ENCODE measurements at places on chromosomes 2 and 18.

GRCh38 chr18:75116809-75117208, 92.1 kb downstream of the PTGR3 start:
- DNase-seq = no peak

DNA sequence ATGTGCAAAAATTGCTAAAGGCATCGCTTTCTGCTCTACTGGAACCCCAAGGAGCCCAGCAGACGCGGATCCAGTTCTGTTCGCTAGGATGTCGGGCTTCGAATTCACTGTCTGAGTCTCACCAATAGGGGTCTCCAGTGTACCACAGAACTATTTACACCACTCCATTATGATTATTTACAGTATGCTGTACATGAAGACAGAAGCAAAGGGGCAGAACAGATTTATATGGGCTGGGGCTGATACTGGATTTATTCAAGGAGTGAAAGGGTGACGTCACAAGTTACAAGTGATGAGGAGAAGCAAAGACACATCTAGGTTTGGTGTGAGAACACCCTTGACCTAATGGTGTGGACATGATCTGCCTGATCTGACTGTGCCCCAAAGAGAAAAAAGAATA, 185.3 kb upstream of the ATP5MC3 start:
- DNase-seq = peak; percentile 23

DNA sequence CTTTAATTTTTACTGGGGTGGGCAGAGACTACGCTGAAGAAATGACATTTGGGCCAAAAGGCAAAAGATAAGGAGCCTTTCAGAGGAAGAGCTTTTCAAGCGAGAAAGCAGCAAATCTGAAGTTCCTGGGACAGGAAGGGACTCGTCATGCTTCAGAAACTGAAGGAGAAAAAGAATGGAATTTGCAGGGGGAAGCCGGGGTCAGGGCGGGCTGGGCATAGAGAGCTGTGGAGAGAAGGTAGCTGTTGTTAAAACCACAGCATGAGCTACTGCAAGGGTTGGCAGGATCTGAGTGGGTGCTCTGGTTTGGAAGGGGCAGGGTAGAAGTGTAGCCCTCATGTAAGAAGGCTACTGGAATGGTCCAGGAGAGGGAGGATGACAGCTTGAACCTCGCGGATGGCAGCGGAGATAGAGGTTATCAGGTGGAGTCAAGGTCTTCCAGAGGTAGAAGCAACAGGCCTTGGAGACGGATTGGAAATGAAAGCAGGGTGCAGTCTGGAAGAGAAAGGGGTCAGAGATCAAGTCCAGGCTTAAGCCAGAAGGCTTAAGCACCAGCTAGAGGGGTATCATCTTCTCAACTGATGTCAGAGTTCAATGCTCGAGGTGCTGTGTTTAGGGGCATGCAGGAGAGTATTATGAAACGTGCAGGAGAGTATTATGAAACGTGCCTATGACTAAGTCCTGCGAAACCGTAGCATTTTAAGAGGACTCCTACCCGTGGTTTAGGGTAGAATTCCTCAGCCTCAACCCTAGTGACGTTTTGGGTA, 18.9 kb downstream of the ATP8B1 start:
- DNase-seq = no peak

DNA sequence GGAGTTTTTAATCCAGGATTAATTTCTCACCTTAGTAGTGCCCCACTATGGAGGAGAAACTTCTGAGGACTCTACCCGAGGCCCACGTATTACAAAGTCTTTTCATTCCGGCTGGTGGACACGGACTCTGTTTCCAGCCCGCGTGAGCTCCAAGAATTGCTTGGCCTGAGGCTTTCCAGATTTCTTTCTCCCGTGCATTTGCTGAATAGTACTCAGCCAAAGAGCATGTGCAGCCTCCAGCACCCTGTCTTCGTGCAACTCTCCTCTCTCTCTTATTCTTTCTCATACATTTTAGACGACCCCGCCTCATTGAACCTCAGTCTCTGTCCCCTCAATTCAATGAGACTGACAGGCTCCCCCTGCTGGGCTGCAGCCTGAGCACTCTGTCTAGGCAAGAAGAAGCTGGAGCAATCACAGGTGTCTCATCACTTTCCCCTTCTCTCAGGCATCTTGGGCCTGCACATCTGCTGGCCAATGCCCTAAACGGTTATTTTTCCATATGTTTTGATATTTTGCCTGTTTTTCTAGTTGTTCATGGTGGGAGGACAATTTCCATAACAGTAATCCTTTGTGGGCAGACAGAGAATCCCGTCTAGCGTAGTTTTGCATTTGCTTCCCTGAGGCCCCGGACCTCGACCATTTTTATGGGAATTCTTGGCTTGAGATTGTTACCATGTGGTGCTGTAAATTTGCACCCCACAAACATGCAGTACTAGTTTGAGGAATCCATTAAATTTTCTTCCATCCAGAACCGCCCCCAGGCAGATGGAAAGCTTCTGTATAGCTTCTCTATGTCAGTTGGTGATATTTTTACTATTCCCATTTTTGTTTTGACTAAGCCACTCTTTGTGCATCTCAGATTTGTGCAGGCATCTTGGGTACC, 50.1 kb upstream of the LPIN2 start:
- DNase-seq = no peak

- no peak for DNase-seq
Measured at GRCh38 chr18:36348971-36349417, 51.5 kb downstream of the FHOD3 start.

DNA sequence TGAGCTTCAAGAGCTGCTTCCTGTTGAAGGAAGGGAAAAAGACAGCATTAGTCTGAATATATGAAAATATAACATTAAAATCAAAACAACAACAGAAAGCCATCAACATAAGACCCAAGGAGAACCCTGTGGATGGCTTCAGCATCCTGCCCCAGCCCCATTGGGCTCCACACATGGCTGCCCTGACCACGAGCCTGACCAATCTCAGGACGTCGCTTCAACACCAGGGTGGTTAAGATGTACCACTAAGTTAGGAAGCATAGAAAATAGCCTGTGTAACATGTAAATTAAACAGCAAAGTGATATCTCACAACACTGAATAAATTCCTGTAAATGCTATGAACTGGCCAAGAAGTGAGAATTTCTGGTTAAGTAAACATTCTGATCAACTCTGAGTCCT, 77.2 kb upstream of the CD226 start:
- DNase-seq = no peak

GRCh38 chr2:38115216-38116032, 39.5 kb upstream of the CYP1B1 start:
- DNase-seq = peak; percentile 54

DNA sequence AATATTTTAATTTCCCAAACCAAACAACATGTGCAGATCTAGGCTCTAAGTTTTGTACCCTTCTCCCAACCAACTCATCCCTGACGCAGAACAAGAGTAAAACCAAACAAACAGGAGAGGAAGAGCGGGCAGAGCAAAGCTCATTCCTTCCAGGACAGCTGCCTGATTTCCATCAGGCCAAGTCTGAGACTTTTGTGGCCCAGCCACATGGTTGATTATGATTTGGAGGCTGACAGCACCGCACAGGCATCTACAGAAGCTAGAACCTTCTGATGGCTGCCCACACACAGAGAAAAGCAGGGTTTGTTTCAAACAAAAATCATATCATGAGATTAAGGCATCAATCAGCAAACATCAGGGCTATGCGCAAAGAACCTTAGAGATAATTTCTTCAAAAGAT, 262.6 kb downstream of the TNS1 start:
- no peak for DNase-seq

DNA sequence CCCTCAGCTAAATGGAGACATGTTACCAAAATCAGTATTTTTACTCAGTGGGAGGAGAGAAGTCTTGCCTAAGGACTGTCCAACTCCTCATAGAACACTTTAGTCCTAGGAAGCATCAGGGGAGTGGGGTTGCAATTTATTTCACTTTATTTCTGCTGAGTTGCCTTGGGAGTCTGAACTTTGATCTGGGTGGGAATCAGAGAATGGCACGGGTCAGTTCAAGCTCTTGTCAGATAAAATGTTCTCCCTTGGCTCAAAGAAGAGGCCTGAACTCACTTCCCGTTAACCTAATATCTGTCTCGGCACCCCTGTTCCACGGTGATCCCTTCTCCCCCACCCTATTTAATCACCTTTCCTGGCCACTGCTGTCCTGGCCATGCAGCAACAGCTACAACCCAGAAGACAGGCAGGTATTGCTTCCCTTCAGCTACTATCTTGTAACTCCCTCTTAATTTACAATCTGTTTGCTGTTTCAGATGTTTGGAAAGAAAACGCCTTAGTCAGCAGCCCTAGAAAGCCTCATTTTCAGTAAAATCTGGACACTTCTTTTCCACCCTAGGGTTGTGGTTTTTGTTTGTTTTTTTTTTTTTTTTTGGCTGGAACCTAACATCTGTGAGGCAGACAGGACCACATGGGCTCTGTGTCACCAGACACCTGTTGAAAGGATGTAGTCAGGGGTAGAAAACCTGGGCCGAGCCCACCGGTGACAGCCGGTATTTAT, 52.5 kb downstream of the SERTAD2 start:
- no peak for DNase-seq

- no peak for DNase-seq
Measured at GRCh38 chr2:101828257-101828656, 130.8 kb downstream of the MAP4K4 start.

- no peak for DNase-seq
Measured at GRCh38 chr2:46735108-46735691, 180.4 kb downstream of the MCFD2 start.

GRCh38 chr2:185208261-185208660, 530.3 kb upstream of the FSIP2 start:
- DNase-seq = no peak

GRCh38 chr18:44811572-44812125, 131.0 kb downstream of the SETBP1 start:
- DNase-seq = no peak

- DNase-seq = no peak
Measured at GRCh38 chr2:218010140-218010983, 7.6 kb upstream of the TNS1 start.

- DNase-seq = no peak
Measured at GRCh38 chr2:239895669-239896068, 129.5 kb downstream of the NDUFA10 start.

DNA sequence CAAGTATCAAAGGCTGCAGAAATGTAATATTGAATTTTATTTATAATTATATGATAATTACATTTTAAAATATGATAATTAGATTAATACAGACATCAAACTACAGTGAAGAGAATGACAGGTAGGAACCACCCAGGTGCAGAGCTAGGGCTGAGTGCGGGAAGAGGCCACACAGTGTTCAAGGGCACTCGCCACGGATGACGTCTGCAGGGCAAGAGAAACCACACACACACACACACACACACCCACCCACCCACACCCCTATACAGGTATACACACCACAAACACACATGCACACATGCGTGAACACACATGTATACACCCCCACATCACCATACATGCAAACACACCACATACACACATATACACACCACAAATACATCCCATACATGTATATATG, 41.2 kb downstream of the MBP start:
- DNase-seq = no peak

- DNase-seq = no peak
Measured at GRCh38 chr2:217325816-217326215, 466.0 kb upstream of the TNP1 start.

GRCh38 chr2:173963323-173963816, 1.8 kb downstream of the SP3 start:
- peak; percentile 51 for DNase-seq

DNA sequence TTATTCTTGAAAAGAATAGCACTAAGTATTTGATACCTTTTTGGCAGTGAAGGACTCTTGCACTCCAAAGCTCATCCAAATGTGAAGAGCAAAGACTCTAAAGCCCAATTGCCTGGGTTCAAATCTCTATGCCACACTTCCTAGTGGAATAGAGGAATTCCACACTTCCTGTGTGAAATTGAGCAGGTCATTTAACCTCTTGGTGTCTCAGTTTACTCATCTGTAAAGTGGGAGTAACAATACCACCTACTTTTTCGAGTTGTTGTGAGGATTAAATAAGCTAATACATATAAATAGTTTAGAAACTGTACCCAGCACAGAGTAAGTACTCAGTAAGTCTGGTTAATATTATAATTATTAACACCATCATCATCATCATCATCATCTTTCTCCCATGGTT, 72.6 kb downstream of the AP1S3 start:
- DNase-seq = no peak

- DNase-seq = no peak
Measured at GRCh38 chr2:141062443-141062842, 1068.4 kb downstream of the LRP1B start.

GRCh38 chr2:36287363-36288275, 68.0 kb upstream of the CRIM1 start:
- DNase-seq = no peak

- DNase-seq = peak; percentile 70
Measured at GRCh38 chr2:9333591-9334171, 89.6 kb downstream of the ITGB1BP1 start.

- DNase-seq = no peak
Measured at GRCh38 chr2:8566155-8566670, 115.6 kb upstream of the ID2 start.

- no peak for DNase-seq
Measured at GRCh38 chr2:233820774-233821105, 33.6 kb downstream of the HJURP start.

- no peak for DNase-seq
Measured at GRCh38 chr18:79518028-79518682, 122.4 kb downstream of the NFATC1 start.

DNA sequence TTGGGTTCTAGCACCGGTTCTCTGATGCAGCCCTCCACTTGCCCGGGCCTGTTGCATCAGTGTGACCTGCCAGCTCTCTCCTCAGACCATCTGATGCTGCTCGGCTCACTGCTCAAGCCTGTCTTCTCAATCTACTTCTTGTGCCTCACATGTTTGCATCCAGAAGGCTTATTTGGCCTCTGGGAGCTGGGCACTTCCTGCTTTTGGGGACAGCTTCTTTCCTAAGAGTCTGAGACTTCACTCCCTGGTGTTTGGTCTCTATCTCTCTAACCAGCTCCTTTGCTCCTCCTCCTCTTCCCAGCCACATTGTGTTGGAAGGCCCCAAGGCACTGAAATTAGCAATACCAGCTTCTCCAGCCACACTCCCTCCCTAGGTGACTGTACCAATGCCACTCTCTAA, 212.8 kb downstream of the CDCA7 start:
- DNase-seq = no peak

GRCh38 chr2:237403024-237403882, 10.7 kb downstream of the COL6A3 start:
- no peak for DNase-seq

Data from DMS153 (cell line).